ENCODE measurements at places on chromosomes 12 and 14.

DNA sequence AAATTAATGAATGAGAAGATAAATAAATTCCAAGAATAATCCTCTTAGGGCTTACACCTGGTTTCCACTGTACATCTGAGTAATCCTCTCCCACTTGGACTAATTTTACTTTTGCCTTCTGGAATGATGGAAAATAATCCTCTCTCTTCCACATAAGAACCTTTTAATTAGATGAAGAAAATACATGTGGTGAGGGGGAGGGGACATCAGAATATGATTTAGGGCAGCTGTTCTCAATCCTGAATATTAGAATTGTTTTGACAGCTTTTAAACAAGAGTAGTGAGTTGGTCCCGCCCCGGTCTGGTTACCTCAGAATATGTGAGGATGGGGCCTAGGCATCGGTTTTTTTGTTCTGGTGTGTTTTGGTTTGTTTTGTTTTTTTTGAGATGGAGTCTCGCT lies 51.5 kb downstream of the HECTD4 start:
- DNase-seq: no peak

DNA sequence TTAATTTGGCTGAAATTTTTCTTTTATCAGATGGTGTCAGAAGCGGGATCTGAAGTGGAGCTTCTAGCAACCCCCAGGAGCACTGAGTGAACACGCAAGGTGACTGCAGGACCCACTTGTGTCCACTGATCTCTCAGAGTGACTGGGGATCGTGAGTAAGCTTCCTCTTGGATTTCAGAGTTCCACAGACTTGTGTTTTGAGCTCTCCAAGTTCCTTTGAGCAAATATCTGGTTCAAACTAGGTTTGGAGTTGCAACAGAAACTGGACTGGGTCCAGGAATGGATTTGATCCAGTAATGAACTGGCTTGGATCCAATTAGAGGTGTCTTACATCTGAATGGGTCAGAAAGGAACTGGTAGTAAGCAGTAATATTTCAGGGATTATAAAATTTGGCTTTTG lies 24.7 kb upstream of the B4GALNT1 start:
- DNase-seq: no peak

GRCh38 chr14:80776186-80776585 lies 165.4 kb downstream of the CEP128 start:
- DNase-seq: no peak

GRCh38 chr12:52217223-52217622 lies 15.8 kb upstream of the KRT7 start:
- no peak for DNase-seq

DNA sequence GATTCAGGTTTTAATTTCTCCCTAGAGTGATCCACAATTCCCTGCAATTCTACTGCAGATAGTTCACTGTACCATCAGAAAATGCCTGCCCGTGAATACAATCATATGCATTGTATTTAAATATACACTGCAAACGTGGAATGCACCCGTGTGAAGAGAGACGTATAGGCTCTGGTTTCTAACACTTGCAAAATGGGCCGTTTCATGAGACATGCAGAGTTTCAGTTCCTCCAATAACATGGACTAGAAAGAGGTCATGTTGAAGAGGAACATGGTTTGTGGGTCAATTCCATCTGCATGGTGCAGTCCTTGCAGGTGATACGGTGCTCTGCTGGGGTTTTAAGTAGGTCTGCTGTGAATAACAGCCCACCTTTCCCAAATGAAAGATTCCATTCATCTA lies 373.3 kb downstream of the TMEM132D start:
- no peak for DNase-seq

DNA sequence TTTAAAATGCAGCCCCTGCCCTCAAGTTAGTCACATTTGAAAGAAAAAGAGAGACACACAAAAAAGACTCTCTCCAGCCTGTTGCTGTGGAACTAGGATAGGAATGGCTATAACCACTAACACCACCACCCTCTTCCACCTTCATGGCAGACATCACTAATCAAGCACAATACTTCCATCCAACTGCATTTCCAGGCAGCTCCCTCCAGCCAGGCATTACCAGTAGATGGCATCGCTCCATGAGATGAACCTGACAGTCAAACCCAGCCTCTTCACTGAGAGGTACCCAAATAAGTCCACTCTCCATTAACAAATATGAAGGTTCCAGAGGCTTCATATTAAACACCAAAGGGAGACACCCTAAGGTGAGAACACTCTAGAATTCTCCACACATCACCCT lies 24.4 kb downstream of the SLC8B1 start:
- no peak for DNase-seq

DNA sequence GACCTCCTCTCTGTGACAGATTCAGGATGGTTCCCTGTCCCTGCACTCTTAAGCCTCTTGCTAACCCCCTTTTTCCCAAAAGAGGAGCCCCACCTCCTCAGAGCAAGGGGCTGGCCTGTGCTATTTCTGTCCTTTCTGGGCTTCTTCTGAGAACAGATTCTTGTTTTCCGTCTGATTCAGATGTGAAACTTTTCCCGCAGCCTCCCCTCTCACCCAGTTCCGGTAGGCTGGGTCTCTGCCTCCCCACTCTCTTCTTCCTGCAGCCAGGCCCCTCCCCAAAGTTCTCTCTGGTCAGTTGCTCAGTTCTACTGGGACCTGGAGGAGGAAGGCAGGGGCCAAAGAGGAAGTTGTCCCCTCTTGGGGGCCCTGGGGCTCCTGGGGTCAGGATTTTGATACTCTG lies 11.8 kb downstream of the PDE1B start:
- no peak for DNase-seq

GRCh38 chr12:96195845-96196451 lies 1.8 kb downstream of the ELK3 start:
- DNase-seq: no peak

DNA sequence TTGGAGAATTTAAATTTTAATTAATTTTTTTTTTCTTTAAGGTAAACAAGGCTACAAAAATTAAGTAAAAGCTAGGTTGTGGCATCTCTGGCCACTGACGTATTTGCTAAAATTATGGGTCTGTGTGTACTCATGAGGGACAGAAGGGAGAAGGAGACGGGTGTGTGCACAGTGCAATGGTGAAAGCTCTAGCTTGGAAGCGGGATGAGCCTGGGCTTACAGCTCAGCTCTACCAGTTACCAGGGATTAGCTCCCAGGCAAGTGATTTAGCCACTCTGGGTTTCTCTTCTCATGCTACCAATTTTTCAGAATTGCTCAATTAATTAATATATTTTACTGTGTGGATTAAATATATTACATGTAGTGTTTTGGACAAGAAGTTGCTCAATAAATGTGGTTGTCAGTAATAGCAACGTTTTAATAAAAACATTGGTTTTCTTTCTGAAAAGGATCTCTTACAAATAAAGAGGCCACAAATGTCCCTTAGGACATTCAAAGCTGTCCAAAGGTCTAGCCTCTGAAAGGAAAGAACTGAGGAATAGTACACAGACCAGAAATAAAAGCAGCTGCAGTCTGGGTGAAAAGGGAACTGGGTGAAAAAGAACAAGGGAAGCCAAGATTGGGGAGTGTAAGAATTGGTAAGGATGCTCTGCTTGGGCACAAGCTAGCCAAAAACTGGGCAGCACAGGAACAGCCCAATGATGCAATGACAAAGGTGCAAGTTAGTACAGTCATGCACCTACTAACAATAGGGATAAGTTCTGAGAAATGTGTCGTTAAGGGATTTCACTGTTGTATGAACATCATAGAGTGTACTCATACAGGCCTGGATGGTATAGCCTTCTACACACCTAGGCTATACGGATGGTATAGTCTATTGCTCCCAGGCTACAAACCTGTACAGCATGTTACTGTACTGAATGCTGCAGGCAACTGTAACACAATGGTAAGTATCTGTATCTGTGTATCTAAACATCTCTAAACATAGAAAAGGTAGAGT lies 61.7 kb downstream of the FERMT2 start:
- no peak for DNase-seq

Measured in stimulated activated CD8-positive, alpha-beta memory T cell treated with anti-CD3 and anti-CD28 coated beads, Interleukin-2, amount 100 ng/mL, for 1 hour (primary cell).